SK-N-DZ (cell line): ENCODE measurements at places on chromosomes 16 and 17.
A peak's percentile ranks its signal among the peaks of the same experiment; 100 is the strongest.

DNA sequence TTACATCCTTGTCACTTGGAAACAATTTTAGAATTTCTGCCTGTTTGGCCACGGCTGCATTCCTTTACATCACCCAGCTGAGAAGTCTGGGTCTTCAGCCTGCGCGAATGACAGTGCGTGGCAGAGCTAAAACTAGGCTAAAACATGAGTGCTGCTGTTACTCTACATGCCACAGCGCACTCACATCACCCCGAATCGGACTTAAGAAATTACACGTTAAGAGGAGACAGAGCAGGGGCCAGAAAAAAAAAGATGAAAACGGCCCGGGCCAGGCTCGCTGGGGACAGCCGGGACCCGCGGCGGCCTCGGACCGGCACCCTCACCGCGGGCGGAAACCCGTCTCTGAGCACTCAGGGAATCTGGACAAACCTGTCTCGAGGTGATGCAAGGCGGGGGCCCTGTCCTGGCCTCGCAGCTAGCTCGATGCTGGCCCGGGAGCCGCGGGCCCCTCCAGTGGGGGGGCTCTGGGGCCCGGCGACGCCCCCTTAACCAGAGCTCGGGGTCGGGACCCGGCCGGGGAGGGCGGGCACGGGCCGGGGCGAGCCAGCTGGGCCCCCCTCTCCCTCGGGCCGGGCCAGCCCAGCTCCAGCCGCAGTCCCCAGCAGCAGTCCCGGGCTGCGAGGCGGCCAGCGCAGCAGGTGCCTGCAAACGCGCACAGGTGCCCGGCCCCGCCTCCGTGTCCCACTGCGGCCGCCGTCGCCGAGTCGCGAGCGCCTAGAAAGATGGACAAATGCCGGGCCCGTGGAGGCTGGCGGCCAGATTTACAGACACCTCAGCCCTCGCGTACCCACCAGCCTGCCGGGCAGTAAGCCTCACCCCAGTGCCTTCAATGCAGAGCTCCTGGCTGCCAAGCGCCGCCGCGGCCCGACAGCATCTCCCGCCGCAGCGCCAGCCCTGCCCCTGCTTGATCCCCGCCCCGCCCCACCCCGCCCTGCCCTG lies at the start of gene AKTIP:
Gene AKTIP (minus strand): TSS at position 879 of the 939 bp plus-strand sequence. CDS start 2,950 bp downstream, outside the sequence.
- DNase-seq = no peak

DNA sequence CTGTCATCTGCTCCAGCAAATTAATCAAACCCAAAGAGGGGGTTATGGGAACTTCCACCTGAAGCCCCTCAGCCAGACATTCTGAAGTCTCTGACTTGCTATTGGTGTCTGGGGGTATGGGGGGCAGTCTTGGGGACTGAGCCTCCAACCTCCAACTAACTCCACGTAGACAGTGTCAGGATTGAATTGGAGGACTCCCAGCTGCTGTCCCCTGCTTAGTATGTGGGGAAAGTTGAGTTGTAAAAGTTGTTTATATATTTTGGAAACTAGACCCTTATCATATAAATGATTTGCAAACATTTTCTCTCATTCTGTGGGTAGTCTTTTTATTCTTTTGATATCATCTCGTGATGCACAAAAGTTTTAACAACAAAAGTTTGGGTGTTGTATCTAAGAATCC lies 689.2 kb downstream of the WWOX start:
- no peak for DNase-seq

- DNase-seq = peak; percentile 4
Observed at GRCh38 chr17:35460354-35460851, 11.8 kb upstream of the SLFN13 start.

- DNase-seq = no peak
Observed at GRCh38 chr17:14553847-14554246, 253.0 kb downstream of the HS3ST3B1 start.

DNA sequence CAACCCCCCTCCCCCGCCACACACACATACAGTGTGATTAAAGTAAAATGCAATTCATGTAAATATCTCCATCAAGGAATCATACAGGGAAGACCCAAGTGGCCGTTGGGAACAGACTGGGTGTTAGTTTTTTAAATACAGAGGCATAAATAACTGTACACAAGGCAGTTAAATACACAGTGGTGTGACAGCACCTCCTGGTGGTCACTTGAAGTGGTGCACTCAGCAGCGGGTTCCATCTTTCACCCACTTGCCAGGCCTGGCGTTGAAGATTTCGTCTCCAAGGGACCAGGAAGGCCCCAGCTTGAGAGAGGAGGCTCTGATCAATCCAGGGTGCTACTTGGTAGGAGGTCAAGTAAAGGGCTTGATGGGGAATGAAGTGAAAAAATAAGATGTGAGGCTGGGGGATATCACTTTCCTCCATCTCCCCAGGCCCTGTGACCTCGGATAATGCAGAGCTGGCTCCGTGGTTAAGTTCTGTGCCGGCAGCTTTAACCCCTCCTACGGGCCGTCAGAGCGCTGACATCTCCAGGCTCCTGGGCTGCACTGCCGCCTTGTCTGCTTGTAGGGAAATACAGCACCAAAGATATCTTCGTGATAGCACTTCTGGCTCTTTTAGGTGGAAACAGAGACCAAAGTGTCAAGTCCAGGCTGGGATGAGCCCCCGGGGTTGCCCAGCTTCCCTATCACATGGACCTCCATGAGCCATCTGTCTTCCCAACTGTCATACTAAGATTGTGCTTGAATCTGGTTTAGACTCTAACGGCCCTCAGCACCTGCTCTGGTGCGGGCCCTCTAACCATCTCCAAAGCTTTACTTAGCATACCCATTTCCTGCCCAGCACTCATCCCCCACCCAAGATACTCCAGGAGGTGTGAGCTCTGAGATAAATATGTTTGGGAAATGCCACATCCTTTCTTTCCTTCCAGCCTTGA lies 20.7 kb downstream of the LGALS9 start:
- DNase-seq = peak; percentile 43

- DNase-seq = no peak
Observed at GRCh38 chr17:50283714-50284113, 9.4 kb downstream of the TMEM92 start.

DNA sequence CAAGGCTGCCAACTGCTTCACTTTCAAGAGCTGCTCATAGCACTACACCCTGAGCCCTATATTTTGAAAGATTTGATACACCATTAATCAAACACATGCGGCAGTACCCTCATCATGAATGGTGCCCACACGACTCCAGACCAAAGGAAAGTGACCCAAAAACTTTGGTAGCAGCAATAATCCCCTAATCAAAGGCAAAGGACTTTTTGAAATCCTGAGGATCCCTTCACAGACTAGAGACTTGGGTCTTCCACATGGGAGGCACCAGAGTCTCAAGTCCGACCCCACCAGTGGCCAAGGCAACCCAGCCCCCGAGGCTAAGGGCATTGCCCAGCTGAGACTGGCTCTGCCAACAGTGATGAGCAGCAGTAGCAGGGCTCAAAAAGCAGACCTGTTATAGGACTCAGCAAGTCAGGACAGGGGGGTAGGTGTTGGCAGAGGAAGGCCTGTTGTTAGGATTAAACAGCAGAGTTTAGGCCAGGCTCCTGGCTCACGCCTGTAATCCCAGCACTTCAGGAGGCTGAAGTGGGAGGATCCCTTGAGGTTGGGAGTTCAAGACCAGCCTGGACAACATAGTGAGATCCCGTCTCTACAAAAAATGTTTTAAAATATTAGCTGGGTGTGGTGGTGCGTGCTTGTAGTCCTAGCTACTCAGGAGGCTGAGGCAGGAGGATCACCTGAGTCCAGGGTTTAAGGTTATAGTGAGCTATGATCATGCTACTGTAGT lies 3.2 kb downstream of the TRIM25 start:
- DNase-seq = no peak

DNA sequence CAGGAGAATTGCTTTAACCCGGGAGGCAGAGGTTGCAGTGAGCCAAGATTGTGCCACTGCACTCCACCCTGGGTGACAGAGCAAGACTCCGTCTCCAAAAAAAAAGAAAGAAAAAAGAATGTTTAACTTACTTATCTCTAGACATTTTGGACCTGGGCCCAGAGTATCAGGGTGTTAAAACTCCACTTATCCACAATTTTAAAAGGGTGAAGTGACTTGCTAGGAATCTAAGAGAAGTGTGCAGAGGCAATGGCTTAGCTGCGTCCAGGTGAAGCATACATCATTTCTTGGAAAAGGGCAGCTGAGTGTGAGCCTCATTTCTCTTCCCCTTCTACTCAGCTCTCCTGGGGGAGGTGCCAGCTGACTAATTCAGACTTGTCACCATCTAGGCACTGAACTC lies 25.1 kb downstream of the ALDH3A2 start:
- no peak for DNase-seq

DNA sequence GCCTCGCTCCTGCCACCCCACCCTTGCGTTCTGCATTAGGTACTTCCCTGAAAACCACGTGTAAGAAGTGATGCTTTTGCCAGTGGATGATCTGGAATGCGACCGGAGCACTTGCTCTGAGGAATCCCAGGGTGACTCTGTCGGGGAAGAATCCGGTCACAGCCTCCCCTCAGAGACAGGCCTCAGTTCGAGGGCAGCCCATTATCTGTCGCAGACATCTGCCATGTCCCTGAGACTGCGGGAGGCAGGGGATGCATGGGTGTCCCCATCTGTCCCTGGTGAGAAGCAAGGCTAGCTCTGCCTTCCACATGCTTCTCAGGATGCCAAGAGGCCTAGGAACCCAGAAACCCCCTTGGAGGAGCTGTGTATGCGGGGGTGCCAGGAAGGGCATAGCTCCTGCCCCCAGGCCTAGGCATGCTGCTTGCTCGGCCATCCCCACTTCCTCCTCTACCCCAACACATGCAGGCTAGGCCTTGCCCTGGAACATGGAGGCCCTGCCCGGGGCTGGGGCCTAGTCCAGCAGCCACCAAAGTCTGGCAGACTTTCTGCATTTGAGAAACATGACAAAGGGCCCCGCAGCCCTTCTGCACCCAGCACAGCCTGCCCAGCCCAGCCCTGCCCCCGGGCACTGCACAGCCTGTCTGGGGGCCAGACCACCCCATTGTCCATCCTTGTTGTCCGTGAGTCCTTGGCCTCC lies 20.5 kb downstream of the MNT start:
- peak; percentile 79 for DNase-seq

GRCh38 chr17:17236295-17237025 lies 508 bp downstream of the FLCN start:
- peak; percentile 28 for DNase-seq

GRCh38 chr16:9185381-9185780 lies 93.9 kb downstream of the HAPSTR1 start:
- no peak for DNase-seq

DNA sequence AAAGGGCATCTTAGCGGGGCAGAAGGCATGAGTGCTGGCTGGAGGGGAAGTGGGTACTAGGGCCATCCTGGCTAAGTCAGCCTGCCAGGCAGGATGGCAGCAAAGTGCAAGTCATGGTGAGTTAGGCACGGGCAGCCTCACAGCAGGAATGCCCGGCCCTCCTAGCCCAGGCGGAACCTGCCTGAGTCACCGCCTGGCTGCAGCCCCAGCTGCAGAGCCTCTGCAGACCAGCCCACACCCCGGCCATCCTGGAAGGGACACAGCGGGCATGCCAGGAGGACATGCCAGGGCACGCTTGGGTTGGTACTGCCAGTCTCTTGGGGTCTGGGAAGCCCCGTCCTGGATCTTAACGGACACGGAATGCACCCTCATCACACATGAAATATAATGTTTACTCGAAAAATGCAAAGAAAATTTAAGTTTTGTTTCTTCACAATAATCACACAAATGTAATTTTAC lies 5.0 kb upstream of the ALDH3A1 start:
- DNase-seq = no peak

- DNase-seq = peak; percentile 21
Observed at GRCh38 chr16:64409783-64410210, 712.1 kb downstream of the CDH11 start.

DNA sequence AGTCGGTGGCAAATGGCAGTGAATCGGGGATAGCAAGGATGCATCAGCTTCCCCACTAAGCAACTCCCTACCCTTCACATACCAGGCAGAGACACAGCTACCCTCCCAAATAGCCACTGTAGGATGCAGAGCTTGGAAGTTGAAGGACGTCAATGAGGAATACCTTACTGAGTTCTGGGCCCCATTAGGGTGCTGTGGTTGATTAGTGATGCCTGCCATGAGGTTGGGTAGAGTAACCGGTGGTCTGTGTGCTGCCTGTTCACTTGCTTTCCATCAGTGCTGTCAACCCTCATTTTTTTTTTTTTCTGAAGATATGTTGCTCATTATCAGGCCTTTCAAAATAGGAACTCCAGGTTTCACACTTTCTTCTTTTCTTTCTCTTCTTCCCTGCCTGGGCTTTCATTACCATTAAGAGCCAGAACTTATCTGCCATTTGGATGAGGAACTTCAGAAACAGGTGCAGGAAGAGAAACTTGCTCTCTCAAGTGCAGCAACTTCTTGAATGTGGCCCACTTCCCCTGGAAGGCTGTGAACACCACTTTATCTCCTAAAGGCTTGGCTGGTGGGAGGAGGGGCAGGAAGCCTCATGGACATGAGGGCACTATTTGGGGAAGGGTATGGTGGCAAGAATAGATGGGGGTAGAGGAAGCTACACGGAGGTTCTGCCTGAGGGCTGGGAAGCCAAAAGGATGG lies 183.5 kb downstream of the NTN1 start:
- DNase-seq = no peak

DNA sequence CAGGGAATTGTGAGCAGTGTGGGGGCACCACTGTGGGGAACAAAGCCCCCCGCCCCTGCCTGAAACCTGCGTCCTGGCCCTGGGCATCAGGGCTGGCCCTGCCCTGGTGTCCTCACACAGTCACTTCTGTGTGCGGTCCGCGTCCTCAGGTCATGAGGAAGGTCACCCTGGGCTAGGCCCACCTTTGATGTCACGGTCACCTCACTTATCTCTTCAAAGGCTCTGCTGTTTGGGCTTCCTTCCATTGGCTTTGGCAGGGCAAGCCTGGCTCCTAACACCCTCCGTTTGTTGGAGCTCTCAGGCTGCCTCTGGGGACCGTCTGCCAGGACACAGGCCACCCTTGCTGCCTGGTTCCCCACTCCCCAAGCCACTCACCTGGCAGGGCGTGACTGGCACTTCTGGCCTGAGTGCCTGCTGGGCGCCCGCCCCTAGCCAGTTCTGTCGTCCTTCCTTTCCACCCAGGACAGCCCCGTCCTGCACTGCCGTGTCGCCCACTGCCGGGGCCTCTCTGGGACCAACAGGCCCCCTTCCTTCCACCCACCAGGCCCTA lies 8.8 kb downstream of the CENPX start:
- no peak for DNase-seq

GRCh38 chr16:31183432-31184428 lies 3.8 kb downstream of the FUS start:
- no peak for DNase-seq

DNA sequence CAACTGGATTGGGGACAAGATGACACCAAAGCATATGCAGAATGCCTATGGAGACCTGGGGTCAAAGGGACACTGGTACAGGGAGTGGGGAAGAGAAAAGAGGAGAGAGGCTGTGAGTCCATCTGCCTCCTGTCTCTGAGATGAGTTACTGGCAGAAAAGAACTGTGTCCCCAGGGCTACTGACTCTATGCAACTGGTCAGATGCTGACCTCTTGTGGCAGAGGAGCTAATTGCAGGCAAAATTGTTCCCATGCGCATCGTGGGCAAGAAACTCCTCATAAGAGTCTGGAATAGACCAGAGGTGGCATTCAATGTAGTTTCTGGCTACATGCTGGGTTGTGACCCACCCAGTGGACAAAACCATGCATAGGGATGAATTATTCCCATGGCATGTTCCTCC lies 26.1 kb upstream of the MLKL start:
- DNase-seq = no peak
